Endothelial cell of umbilical vein (primary cell): ENCODE measurements at places on chromosomes 3 and 15. TPM values are rescaled to one million over a fixed set of nuclear protein-coding genes. Genes with fewer than 3 reads are reported as not detected.

Gene SYNPR
- polyA plus RNA-seq: not detected in 2 replicates

DNA sequence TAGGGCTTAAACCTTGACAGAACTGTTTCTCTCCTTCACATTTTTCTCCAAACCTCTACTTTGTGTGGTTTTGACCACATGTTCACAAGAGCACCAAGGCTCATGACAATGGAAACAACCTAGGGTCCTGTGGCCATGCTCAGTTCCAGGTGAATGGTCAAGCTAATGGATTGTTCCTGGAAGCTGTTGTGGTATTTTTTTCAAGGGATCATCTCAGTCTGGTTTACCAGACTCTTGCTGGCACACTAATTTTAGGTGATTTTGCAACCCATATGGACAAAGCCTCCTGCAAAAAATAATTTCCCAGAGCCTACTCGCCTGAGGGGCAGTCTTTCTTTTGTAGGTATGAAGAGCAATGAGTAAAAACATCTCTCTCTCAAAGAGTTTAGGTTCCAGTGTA lies 67.2 kb downstream of the LSAMP start:
- no peak for DNase-seq

DNA sequence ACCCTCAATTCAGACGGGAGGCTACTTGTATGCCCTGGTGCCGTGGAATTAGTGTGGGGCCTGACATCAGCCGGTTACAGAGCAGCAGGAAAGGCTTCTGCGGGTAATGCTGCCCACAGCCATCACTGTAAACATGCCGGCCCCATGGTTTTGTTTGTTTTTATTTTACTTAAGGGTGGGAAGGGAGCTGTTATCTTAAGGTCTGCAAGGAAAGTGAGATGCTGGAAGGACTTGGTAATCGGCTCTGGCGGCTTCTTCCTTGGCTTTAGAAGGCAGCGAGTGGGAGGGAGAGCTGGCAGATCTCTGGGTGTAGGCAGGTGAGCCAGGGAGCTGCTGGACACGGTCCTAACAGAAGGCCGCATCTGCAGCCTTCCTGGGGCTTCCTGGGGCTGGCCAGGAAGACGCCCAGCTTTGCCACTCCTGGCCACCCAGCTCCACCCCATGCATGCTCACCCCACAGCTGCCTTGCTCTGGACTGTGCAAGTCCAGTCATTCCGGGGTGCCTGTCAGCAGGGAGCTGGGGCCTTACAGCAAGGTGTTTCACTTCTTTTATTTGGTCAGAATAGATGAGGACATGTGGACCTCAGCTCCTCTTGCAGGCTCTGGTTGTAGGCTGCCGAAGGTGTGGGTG lies 54.1 kb upstream of the FURIN start:
- no peak for DNase-seq

DNA sequence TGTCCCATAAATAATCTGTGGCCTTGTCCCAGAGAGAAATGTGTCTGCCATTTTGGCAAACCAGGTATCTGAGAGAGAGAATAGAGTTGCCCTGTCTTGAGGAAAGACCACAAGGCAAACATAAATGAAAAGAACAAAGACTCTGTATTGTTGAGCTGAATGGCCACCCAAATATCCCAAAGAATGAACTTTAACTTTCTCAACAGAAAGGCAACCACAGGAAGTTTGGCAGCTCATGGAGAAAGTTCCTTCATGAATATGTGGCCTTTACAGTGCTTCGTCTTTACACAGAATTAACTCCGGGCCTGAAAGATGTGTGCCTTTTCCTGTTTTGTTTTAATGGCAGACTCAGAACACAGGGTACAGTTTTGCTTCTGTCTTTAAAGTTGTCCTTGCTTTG lies 41.4 kb upstream of the THBS1 start:
- DNase-seq: no peak

Gene WNT7A
- not detected in 2 replicates for polyA plus RNA-seq

GRCh38 chr3:132679911-132680310 lies 19.8 kb downstream of the UBA5 start:
- no peak for DNase-seq

Gene GRK7
- not detected in 2 replicates for polyA plus RNA-seq

DNA sequence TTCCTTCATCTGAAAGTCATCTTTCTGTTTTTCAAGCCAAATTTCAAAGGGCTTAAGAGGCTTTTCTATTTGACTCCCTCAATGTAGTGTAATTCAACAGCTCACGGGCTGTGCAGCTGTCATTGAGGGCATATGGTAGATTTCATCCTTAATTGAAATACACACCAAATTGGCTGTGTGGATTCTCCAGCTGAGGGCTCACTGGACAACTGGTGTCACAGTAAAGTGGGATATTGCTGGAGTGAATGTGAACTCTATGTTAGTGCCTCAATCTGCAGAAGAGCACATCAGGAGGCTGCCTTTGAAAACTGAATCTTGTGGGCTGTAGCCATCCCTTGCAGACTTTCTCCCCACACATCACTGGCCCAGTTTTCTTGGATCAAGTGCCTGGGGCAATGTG lies 120.1 kb downstream of the GALK2 start:
- no peak for DNase-seq

DNA sequence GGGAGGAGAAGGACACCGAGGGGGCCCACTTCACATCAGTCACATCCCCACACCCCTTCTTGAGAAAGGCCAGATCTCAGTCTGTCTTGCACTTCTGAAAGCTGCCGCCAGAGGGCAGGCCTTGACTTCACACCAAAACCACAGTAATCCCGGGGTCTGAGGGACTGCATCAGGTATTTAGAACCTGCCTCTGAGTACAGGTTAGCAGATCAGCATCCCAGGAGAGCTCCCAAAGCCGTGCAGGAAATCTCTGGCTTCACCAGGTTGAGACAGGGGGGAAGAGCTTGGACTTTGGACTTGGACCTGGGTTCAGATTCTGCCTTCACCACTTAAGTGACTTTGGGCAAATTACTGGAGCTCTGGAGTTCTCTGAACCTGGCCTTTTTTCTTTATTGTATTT lies 50.3 kb downstream of the LHFPL4 start:
- peak; percentile 72 for DNase-seq

DNA sequence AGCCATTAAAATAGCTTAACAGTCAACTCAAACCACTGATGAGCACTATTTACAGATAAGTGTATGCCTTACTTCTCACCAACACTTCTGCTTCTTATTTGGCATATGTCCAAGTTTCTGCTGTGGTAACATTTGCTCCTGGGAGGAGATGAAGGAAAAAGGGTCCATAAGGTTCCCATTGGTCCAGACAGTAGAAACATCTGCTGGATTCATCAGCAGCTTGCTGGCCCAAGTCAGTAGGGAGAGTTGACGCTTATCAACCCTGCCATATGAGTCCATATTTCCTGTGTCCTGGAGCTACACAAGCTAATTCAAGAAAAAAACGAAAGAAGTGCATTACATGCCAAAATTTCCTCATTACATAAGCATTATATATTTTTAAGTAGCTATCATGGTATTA lies 824.5 kb downstream of the CADM2 start:
- peak; percentile 74 for DNase-seq

Gene SH2D7
- not detected in 2 replicates for polyA plus RNA-seq

Gene PTPRG
- 8.8 and 8.9 TPM in 2 replicates for polyA plus RNA-seq
